ENCODE measurements at places on chromosomes 6 and 20. TPM values are rescaled to one million over a fixed set of nuclear protein-coding genes. Genes with fewer than 3 reads are reported as not detected.

CLDN20 gene
- total RNA-seq: not detected

ITPA gene
- total RNA-seq: 131 TPM

KCNK16 gene
- total RNA-seq: not detected

SLC13A3 gene
- total RNA-seq: 0.02 TPM

NR2E1 gene
- total RNA-seq: 0.05 TPM

RIPPLY2 gene
- 0.49 TPM for total RNA-seq

CST7 gene
- not detected for total RNA-seq

IMPG1 gene
- total RNA-seq: not detected

IPCEF1 gene
- total RNA-seq: 0.07 TPM

APCDD1L gene
- total RNA-seq: 0.06 TPM

CCM2L gene
- total RNA-seq: 0.45 TPM

TNXB gene
- total RNA-seq: 0.56 TPM

RAB23 gene
- 8.4 TPM for total RNA-seq

DLK2 gene
- total RNA-seq: 9.0 TPM

SLC25A27 gene
- total RNA-seq: 0.12 TPM

HRH3 gene
- not detected for total RNA-seq

ARHGAP40 gene
- total RNA-seq: not detected

DOK5 gene
- total RNA-seq: not detected

Data from A549 treated with AZD2906 at 1 μM for 4 hours (cell line).